Colonic mucosa (tissue), 4 donors: ENCODE measurements at places on chromosomes 16 and 17. TPM values are rescaled to one million over a fixed set of nuclear protein-coding genes. Genes with fewer than 3 reads are reported as not detected.

DNA sequence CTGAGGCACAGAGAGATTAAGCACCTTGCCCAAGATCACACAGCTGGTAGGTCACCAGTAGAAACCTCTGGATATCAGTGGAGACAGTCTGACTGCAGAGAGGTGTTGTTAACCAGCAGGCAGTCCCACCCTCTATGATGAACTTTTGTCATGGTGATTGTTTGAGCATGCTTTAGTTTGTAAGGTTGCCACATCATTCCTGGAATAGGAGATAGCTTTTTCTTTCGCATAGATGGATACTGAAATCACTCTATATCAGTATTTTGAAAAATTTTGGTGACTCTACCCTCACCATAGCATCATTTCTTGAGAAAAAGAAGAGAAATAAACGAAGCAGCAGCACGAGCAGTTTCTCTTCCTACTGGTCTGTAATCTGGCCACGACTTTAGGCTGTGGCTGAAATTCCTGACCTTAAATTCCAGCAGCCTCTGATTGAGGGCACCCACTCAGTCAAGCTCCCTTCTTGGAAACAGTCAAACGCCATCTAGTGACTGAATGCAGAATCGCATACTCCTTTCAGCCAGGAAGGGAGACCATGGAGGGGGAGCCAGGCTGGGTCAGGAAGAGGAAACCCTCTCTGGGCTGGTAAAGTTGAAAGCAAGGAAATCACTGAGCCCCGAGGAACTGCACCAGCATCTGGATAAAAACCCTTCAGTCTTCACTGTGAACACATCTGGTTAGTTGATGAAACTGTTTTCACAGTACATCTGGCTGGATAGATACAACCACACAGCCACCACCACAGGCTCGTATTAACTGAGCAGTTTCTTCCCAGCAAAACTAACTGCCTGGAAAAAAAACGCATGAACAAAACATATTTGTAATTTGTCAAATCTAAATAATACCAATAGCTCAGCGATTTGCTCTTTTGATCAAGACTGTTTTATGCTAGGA, 108.5 kb upstream of the XYLT1 start:
- no peaks in the 10 kb centered on the region for H3K36me3 ChIP-seq
- DNase-seq, result peak; percentile 77
- no peak overlapping the region for H3K27ac ChIP-seq
- no peaks in the 10 kb centered on the region for H3K27me3 ChIP-seq
- H3K4me1 ChIP-seq, result no peaks in the 10 kb centered on the region

MAF gene
- total RNA-seq, result 12.3 TPM

INPP5K gene
- 27.6 TPM for total RNA-seq

GRCh38 chr17:28972437-28972836, 21.1 kb upstream of the PHF12 start:
- no peaks in the 10 kb centered on the region for H3K4me1 ChIP-seq
- no peak for DNase-seq
- H3K4me3 ChIP-seq, result no peak overlapping the region

CFAP119 gene
- total RNA-seq, result 12.7 TPM

GRCh38 chr16:72889616-72890582, 158.0 kb downstream of the ZFHX3 start:
- H3K27ac ChIP-seq, result no peak overlapping the region
- no peaks in the 10 kb centered on the region for H3K4me1 ChIP-seq
- H3K36me3 ChIP-seq, result no peaks in the 10 kb centered on the region

DNA sequence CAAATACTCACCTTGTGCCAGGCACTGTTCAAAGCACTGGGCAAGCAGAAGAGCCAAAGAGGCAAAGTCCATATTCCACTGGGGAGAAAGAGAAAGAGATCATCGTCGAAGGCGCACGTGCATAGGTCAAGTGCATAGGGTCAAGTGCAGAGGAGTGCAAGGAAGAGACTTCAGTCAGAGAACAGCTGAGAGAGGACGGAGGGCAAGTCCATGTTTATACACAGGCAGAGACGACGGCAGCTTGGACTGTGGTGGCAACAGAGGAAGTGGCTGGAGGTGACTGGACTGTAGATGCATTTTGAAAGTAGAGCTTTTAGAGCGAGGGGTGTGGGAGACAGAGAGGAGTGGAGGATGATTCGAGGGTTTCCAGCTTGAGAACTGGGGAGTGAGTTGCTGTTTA, 74.7 kb upstream of the SDK2 start:
- no peaks in the 10 kb centered on the region for H3K4me1 ChIP-seq
- DNase-seq, result no peak
- H3K27ac ChIP-seq, result no peak overlapping the region
- H3K36me3 ChIP-seq, result no peaks in the 10 kb centered on the region
- no peaks in the 10 kb centered on the region for H3K27me3 ChIP-seq

GRCh38 chr16:1333854-1334700, 632 bp downstream of the BAIAP3 start:
- peaks cover 19% of the 10 kb centered on the region for H3K4me1 ChIP-seq
- H3K27me3 ChIP-seq, result peaks cover 49% of the 10 kb centered on the region
- no peaks in the 10 kb centered on the region for H3K36me3 ChIP-seq
- H3K4me3 ChIP-seq, result peak overlapping the region; percentile 33
- no peak for DNase-seq

GRCh38 chr16:69329369-69330285, 761 bp downstream of the PDF start:
- H3K4me1 ChIP-seq, result peaks cover 32% of the 10 kb centered on the region
- peak overlapping the region; percentile 99 for H3K4me3 ChIP-seq
- DNase-seq, result peak; percentile 49
- no peaks in the 10 kb centered on the region for H3K27me3 ChIP-seq
